Left lung (tissue), 14 donors: ENCODE measurements at places on chromosomes 4 and X. TPM values are rescaled to one million over a fixed set of nuclear protein-coding genes. Genes with fewer than 3 reads are reported as not detected.
A peak's percentile ranks its signal among the peaks of the same experiment; 100 is the strongest.

DNA sequence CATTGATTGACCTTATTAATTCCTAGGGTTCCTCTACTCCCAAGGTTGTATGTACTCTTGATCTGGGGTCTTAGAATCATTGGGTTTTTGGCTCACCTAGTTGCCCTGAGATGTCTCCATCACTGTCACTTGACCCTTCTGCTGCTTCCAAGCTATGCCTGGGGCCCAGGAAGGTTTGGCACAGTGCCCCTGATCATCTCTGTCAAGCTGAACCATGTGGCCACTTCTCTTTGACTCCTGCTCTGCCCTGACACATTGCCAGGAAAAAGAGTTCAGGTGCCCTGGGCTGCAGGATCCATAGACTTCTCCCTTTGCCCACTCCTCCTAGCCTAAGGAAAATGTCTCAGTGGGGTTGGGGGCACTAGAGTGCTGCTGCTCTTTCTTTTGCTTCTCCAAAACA, 3.9 kb upstream of the CHST7 start:
- DNase-seq, result no peak

Gene IGSF1
- total RNA-seq, result not detected

- DNase-seq, result peak; percentile 78
Measured at GRCh38 chrX:153944140-153944799, at the start of gene RENBP. TSS of gene RENBP (minus strand) at chrX:153944643. CDS start at chrX:153944610, 33 bp downstream.

- no peak for DNase-seq
Measured at GRCh38 chrX:154430916-154431315, 2.4 kb downstream of the ATP6AP1 start.

GRCh38 chr4:184653650-184654049, 4.1 kb downstream of the PRIMPOL start:
- DNase-seq, result no peak

Gene PDGFC
- 35.7 TPM for total RNA-seq

Gene SLC34A2
- total RNA-seq, result 2,023 TPM

GRCh38 chr4:6932475-6932874, 22.8 kb downstream of the TBC1D14 start:
- no peak for DNase-seq

- no peak for DNase-seq
Measured at GRCh38 chr4:6539009-6539764, 35.8 kb upstream of the MAN2B2 start.

DNA sequence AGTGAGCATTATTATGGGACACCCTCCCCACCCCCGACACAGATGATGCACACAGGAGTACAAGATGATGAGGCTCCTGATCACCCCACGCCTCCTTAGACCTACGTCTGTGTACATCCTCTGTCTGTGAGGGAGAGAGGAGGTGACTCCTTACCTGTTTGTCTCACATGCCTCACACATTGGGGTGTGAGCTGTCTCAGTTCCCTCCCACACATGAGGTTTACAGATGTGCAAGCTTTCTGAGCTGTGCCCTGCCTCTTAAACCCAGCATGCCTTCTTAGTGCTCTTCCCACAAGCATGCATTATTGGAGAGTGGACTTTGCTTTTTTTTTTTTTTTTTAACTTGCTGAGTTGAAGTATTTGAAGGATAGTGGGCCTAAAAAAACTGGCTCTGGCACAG, 76.7 kb downstream of the CLCN5 start:
- DNase-seq, result no peak

Gene RTL9
- total RNA-seq, result 0.70 TPM

Gene SLC26A1
- total RNA-seq, result 0.39 TPM

DNA sequence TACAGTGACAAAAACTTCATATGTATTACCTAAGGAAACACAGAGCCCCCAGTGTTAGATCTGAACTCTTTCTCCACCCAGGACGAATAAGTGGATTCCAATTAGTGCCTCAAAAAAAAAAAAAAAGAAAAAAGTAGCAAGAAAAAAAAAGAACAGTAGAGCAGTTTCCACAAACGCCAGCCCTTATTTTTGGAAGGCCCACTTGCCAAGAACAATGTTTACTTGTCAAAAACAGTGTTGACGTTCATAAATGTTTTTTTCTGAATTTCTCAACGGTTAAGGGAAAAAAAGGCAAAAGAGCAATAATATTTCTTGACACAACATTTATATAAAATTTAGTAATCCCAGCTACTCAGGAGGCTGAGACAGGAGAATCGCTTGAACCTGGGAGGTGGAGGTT, 38.7 kb downstream of the DHRSX start:
- DNase-seq, result no peak

GRCh38 chrX:9609499-9609898, 144.6 kb downstream of the TBL1X start:
- no peak for DNase-seq

Gene BMPR1B
- 0.61 TPM for total RNA-seq

Gene DCAF12L1
- not detected for total RNA-seq

Gene TBCK
- total RNA-seq, result 43.9 TPM
